MG63 (cell line): ENCODE measurements at places on chromosomes 6 and 20. TPM values are rescaled to one million over a fixed set of nuclear protein-coding genes. Genes with fewer than 3 reads are reported as not detected.

The CPXM1 gene
- 1.2 TPM in 1 of 2 replicates, not detected in the other for total RNA-seq

The SCUBE3 gene
- 2.5 and 4.2 TPM in 2 replicates for total RNA-seq

The MDFI gene
- total RNA-seq = not detected in 2 replicates

The TRIM27 gene
- total RNA-seq = 46.5 and 56.2 TPM in 2 replicates

The PACRG gene
- not detected in 2 replicates for total RNA-seq

The SOBP gene
- total RNA-seq = 0.12 and 0.69 TPM in 2 replicates
